ENCODE measurements at places on chromosomes 2 and 18.

GRCh38 chr18:3332376-3332775 lies 70.4 kb downstream of the MYL12B start:
- DNase-seq = no peak

DNA sequence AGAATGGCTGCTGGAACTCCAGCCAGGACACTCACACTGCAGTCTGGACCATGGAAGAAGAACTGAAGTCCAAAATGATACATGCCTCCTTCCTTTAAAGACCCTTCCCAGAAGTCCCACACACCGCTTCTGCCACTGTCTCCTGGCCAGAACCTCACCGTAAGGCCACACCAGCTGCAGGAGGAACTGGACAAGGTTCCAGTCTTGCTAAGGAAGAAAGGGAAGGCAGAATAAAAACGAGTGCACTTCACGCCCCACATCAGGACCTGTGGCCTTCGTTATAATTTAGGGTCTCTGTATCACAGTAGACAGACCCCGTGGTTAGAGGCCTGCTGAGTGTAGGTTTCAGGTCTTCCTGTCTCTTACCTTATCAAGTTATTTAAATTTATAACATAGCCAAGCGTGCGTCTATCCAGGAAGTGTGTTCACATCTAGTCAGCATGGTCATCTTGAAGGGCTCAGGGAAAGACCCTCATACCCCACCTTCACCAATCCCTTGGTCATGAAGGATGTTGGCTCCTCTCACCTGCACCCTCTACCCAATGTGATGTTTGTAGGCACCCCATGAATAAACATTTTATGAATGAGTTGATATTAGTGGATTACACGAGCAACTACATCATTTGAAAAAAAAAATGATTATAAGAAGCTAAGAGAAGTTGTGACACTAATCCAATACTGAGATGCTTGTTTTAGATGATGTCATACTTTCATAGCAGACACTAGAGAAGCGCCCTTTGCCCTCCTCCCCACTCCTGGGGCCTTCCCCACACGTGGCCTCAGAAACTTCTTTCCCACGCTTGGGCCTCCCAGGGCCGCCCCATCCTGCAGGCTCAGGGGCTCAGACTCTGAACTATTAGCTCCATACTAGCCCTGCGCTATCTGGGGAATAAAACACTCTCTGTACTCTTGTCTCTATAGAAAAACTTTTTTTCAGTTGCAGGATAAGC lies 157.6 kb downstream of the FAM210A start:
- peak; percentile 30 for DNase-seq

DNA sequence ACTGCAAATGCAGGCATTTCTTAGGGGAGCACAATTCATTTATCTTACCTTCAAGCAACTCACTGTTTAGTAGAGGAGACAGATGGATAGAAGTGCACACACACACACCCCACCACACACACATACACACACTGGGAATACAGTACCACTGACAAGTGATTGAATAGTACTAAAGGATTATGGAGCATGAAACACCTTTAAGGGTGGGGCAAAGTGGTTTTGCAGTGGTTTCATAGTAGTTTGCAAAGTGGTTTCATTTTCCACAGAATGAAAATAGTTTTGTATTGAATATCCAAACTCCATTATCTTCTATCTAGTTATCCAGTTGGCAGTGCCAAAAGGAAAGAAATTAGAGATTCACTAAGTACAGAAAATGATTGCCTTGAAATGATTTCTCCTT lies 18.9 kb downstream of the KIF5C start:
- DNase-seq = no peak

DNA sequence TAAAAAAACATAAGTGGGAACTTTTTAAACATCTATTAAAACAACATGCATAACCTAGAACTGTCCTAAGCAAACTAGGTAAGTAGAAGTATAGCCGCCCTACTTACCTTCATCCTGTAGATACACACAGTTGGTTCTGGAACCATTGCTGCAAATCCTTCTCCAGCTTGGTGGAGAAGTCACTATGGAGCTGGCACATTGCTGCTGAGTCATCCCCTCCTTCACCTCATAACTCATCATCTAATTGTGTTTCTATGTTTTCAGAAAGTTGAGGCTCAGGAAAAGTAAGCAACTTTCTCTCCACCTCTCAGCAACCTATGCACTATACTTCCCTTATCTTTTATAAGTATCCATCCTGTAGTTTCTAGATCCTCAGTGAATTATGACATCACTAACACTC lies 269.8 kb upstream of the MMADHC start:
- no peak for DNase-seq

DNA sequence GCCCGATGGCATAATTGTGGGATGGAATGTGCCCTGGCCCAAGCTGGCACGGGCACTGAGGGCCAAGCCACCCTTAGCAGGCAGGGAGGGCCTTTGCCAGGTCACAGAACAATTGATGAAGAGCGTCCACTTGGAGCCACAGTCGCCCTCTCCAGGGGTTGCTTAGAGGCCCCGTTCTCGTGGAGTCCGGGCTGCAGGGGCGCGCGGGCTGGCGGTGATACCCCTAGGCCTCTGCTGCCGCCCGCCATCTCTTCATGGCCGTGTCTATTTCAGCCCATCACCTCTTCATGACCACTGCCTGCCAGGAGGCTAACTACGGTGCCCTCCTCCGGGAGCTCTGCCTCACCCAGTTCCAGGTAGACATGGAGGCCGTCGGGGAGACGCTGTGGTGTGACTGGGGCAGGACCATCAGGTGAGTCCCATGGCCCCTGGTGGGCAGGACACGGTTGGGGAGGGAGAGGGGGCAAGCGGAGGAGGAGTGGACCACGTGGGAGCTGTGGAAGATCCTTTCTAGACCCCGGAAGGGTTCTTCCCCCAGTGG lies 17.6 kb downstream of the RAMP1 start:
- DNase-seq = no peak
